NCI-H187 treated with DMSO at 0.1 percent for 48 hours (cell line): ENCODE measurements at places on chromosomes 11 and 22.

DNA sequence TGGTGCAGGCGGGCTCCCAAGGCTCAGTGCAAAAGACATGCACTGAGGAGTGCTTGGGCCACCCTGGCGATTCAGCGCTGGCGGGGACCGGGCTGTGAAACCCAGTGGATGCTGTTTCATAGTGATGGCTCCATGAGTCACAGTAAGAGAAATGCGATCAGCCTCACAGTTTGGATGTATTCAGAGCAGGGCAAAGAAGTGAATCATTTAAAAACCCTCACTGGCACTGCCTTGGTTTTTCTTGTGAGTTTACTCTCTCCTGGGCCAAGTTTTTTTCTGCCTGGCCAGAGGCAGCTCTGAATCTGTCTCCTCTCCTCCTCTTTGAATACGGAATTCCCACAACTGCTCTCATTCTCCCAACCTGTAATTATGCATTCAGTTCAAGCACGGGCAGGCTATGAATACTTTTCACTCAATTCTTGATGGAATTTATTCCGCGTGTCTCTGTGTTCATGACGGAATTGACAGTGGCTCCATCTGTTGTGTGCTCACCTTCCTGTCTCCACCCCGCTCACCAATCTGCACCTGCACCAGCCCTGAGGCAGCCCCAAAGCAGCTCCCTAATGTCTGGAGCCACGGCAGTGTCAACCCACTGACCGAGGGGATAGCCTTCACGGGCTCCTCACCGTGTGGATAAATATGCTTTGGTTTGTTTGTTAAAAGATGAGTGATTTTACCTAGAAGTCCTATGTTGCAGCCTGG is 14.9 kb downstream of the ADAMTS8 start:
- DNase-seq = no peak

- DNase-seq = no peak
These were observed 626 bp downstream of the DNAL4 start for GRCh38 chr22:38793317-38793716.

DNA sequence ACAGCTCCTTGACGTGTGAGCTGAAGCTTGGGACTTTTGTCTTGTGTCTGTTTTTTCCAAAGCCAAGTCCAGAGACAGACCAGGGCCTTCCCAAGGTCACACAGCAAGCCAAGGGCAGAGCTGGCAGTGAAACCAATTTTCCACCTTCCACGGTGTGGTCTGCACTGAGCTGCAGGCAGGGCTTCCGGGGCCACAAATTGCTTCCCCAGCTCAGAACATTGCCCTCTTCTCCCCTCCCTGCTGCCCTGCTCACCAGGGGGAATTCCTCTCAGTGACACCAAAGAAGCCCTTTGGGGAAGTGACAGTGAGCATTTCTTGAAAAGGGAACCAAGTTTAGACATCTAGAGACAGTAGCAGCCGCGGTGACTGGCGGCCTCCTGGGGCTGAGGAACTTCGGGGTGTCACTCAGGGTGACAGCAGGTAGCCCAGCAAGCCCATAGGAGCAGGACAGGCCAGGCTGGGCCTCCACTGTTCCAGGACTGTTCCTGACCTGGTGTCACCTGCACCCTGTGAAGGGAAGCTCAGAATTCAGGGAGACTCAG is 9.2 kb downstream of the FXYD2 start:
- no peak for DNase-seq

GRCh38 chr11:60868682-60869450 is 1.5 kb downstream of the ZP1 start:
- DNase-seq = no peak

GRCh38 chr22:22208652-22209051 is 35.9 kb upstream of the VPREB1 start:
- no peak for DNase-seq
